ENCODE measurements at places on chromosomes 12 and 14.

DNA sequence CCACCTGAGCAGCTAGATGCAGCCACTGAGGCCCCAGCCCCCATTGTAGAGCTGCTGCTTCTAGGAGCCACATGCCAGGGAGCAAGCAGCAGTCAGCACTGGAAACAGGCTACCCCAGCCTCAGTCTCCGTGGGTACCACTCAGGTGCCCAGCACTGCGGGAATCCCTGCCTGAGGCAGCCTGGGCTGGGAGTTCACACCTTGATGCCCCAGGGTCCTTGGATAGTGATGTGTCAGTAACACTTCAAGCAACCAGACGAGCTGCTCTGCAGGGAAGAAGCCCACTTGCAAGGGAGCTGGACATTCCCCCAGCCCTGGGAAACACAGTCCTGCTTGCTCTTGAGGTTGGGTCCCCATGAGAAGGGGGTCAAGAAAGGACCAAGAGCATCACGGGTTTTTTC is 90.7 kb downstream of the ZFP36L1 start:
- no peak for DNase-seq

DNA sequence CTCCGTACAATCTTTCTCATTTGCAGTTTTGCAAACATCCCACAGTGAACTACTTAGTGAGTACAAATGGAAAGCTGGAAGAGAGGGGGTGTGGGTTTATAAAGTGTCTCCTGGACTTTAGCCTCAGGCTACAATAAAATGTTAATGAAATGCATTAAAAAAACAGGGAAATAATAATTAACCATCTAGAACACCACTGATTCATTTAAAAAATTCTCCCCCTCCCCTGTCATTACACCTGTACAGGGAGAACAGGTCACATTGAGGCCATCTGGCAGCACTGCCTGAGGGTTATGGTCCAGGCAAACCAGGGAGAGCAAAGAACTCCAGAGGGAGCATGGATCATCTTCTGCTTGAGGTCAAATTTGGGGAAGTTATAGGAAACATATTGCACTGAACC is 96.3 kb downstream of the TSPAN8 start:
- DNase-seq: peak; percentile 54

GRCh38 chr14:28656704-28657255 is 109.8 kb upstream of the FOXG1 start:
- peak; percentile 97 for DNase-seq

DNA sequence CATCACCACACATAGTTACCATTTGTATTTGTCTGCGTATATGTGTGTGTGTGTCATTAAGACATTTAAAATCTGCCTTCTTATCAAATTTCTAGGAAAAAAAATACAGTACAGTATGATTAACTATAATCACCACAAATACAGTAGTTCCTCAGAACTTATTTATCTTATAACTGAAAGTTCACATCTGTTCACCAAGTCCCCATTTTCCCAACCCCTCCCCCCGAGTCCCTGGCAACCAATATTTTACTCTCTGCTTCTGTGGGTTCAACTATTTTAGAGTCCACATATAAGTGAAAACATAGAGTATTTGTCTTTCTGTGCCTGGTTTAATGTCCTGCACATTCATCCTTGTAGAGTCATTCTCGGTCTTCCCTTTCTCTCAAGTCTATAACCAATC is 12.3 kb downstream of the CAPS2 start:
- DNase-seq: no peak

GRCh38 chr12:57227315-57228115 is 2.0 kb upstream of the SHMT2 start:
- peak; percentile 73 for DNase-seq

- no peak for DNase-seq
Measured at GRCh38 chr14:103209054-103209453, 85.8 kb downstream of the TNFAIP2 start.

DNA sequence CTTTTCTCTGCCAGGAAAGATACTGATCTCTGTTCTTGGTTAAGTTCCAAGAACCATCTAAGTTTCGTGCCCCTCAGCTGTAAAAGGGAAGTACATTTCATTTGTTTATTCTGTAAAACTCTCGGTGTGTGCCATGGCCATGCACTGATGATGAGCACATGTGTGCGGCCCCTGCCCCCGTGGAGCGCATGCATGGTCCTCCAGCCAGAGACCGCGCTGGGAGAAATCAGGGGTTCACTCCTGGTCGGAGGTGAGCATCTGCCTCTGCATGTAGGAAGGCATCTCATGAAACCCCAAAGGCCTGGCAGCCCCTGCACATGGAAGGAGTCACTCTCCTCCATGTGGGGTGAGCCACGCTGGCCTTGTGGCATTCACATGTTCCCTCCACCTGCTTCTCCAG is 102.5 kb upstream of the RTL1 start:
- DNase-seq: no peak
